Fibroblast of skin of scalp (primary cell): ENCODE measurements at places on chromosomes 6 and 20.
A peak's percentile ranks its signal among the peaks of the same experiment; 100 is the strongest.

GRCh38 chr6:162964488-162965140 is 236.8 kb downstream of the PACRG start:
- DNase-seq: peak; percentile 100

GRCh38 chr20:38005903-38006302 is 27.4 kb downstream of the TTI1 start:
- no peak for DNase-seq

DNA sequence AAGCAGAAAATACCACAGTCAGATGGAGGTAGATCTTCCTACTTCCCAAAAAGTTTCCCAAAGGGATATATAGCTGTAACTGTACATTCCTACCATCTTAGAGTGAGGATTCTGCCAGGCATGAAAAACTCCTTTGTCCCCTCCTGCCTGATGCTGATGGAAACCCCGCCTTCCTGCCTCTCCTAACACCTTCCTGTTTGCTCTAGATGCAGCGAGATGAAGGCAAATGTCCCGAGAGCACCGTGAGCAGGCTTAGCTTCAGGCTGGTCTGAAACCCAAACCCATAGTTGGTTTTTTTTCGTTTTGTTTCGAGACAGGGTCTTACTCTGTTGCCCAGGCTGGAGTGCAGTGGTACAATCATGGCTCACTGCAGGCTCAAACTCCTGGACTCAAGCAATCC is 55.6 kb downstream of the MYB start:
- DNase-seq: no peak

- DNase-seq: no peak
Measured at GRCh38 chr6:159875194-159875593, 15.6 kb upstream of the MAS1 start.

GRCh38 chr20:1671891-1672669 is 14.5 kb upstream of the SIRPG start:
- DNase-seq: no peak

GRCh38 chr20:26277339-26277738 is 580.7 kb upstream of the ZNF337 start:
- DNase-seq: no peak

GRCh38 chr6:51817832-51818231 is 269.6 kb downstream of the PKHD1 start:
- DNase-seq: no peak

DNA sequence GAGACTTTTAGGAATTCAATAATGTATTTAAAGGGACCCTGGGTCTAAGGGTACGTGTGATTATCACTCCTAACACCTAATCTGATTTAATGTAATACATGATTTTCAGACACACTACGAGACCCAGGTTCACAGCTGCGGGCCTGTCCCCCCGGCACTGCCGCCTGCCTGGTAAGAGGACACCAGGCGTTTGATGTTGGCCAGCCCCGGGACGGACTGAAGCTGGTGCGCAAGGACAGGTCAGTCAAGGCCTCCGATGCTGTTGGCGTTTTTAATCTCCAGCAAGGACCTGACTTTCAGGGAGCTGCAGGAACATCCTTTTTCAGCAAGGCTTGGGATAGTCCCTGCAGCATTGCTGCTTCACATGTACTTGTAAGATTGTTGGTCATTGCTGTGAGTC is 58.2 kb downstream of the IGF2R start:
- DNase-seq: no peak

DNA sequence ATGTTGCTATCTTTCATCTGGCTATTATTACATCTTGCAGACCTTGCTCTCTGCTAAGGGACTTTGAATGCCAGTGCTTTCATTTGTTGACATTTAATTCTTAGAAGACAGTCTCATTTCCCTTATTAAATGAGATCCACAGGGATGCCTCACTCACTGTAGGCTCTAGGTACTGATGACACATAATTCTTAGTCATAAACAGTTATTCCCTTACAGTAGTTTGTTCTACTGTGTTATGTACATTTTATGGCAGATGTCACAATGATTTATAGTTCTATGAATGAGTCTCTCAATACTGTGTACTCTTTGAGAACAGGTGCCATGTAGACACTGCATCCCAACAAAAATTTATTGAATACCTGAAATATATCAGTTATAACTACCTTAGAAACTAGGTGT is 70.3 kb downstream of the FAM83B start:
- peak; percentile 31 for DNase-seq

DNA sequence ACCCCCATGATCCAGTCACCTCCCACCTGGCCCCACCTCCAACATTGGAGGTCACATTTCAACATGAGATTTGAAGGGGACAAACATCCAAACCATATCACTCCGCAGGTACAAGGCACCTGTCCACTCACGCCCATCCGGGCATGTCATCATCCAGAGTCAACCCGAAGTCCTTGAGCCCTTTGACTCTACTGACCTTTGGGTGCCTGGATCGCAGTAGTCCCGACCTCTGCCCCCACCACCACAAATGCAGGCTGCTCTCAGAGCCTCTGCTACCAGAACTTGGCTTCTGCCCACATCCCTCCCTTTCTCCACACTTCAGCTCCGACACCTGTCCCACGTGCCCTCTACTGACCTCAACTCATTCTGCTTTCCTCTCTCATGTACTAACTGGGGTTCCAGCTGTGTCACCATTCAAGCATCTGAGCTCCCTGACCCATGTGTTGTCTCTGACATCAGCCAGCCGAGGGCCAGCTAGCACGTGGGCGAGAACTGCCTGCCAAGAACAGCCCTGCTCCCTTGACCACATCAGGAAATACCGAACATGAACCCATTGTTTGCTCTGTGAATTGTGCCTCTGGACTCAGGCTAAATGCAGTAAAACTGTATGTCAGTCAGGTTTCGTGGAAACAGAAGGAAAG is 498.3 kb upstream of the SULF2 start:
- peak; percentile 82 for DNase-seq

- peak; percentile 93 for DNase-seq
Measured at GRCh38 chr6:112640891-112641290, 293.8 kb downstream of the RFPL4B start.

DNA sequence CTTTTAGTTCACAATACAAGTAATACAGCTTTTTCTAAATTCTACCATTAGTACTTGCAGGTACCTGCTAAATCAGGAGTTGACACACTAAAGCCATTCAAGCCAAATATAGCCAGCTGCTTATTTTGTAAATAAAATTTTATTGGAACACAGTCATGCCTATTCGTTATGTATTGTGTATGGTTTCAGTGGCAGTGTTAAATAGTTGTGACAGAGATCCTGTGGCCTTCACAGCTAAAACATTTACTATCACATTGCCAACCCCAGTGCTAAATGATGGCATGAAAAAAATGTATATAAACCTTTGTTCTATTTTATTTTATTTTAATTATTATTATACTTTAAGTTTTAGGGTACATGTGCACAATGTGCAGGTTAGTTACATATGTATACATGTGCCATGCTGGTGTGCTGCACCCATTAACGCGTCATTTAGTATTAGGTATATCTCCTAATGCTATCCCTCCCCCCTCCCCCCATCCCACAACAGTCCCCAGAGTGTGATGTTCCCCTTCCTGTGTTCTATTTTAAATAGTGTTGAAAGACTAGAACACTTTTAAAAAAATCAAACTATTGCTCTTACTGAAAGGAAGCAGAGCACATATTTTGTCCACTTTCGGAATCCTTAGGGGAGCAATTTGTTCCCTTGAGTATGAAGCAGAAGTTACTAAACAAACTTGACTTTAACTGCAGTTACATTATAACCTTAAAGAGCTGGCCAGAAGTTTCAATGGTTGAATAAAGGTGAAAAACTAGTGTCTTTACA is 115.7 kb downstream of the PRIM2 start:
- peak; percentile 33 for DNase-seq

DNA sequence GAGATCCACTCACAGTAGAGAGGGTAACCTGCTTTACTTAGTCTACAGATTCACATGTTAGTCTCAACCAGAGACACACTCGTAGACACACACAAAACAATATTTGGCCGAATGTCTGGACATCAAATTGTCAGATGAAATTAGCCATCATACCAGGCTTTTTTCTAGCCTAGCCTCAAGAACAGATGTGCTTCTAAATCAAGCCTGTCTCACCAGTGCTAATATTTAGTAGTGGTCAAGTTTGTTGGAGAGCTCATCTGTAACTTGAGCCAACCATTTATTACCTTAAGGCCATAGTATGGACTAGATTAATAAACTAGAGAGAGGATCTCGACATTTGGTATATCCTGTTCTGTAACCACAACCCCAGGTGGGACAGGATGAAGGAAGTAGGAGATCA is 1118.8 kb upstream of the MAP3K7 start:
- DNase-seq: no peak

- peak; percentile 61 for DNase-seq
Measured at GRCh38 chr6:44508646-44509045, 121.1 kb downstream of the CDC5L start.

GRCh38 chr6:125749865-125750691 is 646 bp downstream of the HEY2 start:
- DNase-seq: no peak

DNA sequence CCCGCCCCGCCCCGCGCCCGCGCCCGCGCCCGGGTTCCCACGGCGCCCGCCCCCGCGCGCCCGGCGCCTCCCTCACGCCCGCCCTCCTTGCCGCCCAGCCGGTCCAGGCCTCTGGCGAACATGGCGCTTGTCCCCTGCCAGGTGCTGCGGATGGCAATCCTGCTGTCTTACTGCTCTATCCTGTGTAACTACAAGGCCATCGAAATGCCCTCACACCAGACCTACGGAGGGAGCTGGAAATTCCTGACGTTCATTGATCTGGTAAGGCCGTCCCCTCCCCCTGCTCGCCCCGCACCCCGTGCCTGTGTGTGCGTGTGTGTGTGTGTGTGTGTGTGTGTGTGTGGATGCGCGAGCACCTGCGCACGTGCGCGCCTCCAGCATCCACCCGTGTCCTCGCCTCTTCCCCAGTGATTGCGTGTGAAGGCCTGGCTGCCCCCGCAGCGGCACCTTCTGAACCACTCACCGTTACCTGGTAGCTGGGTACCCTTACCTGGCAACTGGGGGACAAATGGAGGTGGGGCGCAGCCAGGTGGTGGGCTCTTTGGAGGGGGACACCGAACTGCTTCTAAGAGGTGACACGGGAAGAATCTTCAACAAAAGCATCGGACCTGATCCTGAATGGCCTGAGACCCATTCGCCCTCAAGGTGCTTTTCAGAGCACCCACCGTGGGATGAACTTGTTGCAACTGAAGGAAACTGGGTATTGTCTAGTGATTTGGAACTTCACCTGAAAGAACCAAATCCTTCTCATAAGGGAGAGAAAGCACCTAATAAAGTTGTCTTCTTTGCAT is at the start of gene AIG1:
AIG1 (plus strand) TSS at position 84 of the 791 bp plus-strand sequence; CDS start at position 121, 37 bp downstream.
- no peak for DNase-seq

DNA sequence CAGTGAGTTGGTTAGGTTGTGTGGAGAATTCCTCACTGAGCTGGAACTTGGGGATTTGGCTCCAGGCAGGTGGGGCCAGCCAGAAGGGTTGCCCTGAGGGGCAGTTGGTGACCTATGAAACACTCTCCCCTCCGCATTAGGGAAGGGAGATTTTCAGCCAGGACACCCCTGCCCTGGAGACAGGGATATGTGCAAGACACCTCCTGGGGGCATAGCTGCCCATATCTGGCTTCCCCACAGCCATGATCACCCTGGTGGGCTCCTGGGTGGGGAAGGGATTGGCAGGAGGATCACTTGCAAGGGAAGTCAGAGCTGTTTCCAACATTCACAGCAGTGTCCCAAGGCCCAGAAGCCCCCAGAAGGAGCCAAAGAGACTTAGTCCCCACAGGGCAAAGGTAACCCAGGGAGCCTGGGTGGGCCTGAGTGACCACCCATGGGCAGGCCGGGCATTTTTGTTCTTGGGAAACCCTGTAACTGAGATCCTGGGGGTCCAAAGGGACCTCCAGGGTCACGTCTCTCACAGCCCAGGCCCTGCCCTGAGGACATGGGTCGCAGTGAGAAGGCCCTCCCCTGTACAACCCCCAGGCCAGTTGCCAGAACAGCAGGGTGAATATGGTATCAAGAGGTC is 145.8 kb downstream of the MRPL14 start:
- DNase-seq: no peak

GRCh38 chr6:83948851-83949250 is 84.7 kb upstream of the MRAP2 start:
- DNase-seq: no peak

- DNase-seq: no peak
Measured at GRCh38 chr6:92433911-92434310, 985.4 kb downstream of the EPHA7 start.

DNA sequence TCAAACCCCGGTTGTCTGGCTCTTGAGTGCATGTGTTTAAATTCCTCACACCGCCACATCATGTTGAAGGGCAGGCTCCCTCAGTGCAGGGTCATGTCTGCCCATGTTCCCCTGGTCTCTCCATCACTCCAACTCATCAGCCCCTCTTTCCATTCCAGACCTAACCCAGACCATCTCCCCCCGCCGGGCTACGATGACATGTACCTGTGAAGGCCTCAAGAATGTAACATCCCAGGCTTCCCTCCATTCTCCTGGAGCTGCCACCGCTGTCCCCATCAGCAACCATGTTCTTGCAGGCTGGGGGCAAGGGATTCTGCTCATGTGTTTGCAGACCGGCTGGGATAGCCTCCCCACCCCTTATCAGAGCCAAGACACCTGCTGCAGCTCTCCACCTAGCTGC is 19.9 kb downstream of the TMEM74B start:
- no peak for DNase-seq

DNA sequence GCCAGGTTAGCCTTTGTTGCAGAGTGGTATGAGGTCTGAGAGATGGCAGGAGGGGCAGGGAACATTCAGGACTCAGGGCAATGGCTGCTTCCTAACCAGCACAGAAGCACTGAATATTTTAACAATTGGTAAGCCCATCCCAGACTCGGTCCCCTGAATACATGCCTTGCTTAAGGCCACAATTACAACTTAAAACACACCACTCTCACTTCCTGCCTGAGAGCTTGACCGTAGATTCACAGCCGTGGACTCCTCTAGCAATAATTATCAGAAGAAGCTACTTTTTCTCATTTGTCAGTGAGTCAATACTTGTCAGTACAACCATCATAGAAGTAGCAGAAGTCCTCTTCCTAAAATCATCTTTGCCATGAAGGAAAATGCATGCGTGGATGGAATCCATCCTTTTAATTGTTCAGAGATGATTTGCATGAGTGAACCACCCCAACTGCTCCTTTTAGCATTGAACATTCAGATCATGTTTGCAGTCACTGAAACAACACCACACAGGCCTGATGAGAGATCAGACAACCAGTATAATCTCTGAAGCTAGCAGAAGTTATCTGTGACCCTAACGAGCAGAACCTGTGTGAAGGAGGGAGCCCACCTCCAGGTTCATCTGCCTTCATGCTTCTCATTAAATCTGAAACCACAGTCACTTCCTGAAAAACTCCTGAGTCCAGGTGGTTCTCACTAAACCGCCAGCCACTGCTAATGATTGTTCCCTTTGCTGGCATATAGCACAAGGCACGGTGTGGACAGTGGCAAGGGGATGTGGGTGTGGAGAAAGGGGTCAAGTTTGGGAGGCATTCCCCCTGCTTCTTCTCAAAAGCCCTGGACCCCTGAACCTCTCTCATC is 333.9 kb upstream of the CNR1 start:
- no peak for DNase-seq

- no peak for DNase-seq
Measured at GRCh38 chr6:16665182-16665581, 96.1 kb downstream of the ATXN1 start.

DNA sequence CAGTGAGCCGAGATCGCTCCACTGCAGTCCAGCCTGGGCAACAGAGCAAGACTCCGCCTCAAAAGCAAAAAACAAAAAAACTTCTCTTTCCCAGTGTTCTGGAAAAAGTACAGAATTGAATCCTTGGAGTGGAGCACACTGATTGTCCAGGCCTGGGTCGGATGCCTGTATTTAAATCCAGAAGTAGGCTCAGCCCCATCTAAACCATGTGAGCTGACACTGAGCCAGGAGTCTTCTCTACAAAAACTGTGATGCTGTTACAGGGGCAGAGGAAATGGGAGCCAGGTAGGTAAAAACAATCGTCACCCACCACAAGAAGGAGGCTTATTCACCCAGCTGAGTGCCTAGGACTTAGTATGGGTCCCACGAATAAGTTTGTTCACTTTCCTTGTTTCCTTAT is 43.0 kb upstream of the PTPN1 start:
- DNase-seq: no peak
